ENCODE measurements at places on chromosomes 16 and 17.

- no peak for DNase-seq
These were observed 9.5 kb downstream of the ZNF771 start for GRCh38 chr16:30416624-30417528.

- no peak for DNase-seq
These were observed 2.1 kb downstream of the NHERF1 start for GRCh38 chr17:74750327-74751069.

DNA sequence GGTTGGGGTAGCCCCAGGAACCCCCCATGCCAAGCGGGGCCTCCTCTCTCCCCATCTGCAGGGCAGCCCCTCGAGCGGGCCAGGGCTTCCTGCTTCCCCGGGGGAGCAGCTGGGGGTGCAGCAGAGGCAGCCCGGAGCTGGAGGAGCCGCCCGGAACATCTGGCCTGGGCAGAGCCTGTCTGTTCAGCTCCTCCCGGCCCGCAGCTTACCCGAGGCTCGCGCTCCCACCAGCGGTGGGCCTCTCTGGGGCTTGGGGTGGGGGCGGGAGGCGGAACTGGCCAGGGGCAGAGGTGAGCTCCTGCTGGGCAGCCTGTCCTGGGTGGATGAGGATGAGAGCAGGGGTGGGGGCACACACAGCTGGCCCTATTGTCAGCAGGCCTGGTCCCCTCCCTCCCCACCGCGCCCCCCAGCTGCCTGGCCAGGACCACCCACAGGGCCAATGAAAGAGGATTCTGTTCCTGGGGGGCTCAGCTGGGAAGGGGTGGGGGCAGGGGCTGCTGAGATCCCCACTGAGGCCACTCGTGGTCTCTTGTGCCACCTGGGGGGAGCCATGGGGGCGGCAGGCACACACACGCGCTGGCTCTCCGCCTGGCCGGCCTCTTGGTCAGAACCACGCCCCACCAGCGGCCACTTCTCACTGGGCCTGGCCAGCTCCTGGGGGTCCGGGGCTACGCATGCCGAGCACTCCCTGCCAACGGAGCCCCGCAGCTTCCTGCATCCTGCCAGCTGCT lies 34.7 kb downstream of the BAHCC1 start:
- no peak for DNase-seq

DNA sequence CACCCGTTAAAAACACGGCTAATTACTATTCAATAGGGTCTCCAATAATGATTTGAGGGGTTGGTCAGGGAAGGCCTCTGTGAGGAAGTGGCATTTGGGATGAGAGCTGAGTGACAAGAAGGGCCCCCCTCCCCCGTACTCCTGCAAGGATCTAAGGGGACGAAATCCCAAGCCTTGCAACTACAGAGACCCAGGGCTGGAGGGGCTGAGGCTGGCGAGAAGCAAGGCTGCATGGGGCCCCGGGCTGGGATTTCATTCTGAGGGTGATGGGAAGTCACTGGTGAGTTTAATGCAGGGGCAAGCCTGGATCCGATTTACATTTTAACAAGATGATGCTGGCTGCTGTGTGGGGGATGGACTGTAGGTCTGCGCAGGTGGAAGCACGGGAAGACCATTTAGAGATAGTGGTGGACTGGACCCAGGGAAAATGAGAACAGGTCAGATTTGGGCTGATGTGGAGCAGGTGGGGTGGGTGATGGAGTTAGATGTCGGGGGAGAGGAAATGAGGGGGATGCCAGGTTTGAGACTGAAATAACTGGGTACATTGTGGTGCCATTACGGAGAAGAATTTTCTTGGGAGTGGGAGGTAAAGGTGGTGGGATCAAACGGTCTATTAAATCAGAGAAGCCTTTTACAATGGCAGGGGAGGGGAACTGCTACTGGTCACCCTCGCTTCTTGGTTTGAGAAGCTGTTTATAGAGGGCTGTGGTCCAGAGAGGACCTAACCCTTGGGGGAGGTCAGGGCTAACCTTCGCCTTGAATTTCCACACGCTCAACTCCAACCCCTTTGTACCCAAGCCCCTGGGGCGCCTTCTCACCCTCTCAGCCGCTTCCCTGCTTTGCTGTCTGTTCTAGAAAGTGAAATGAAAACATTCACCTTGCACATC lies 932 bp upstream of the MYBBP1A start:
- no peak for DNase-seq

DNA sequence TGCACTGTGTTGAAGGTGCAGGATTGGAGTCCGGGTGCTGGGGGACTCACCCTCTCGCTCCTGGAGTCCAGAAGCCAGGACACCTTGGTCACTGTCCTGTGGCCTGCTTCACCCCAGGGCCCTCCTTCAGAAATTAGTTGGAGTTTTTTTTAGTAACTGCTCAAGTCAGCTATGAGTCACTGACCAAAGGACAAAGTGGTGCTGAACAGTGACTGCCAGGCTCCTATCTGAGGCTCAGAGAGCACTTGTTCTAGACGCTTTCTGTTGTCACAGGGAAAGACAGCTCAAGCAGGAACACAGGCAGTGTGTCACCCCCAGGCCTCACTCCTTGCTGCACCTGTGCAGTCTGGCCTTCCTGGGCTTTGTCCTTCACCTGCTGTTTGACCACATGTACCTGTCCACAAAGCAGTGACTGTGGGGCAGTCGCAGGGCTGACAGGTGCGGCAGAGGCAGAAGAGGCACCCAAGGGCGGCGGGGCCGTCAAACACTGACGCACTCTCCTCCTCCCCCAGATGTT lies 4.1 kb upstream of the FAAP100 start:
- DNase-seq: no peak

- peak; percentile 33 for DNase-seq
These were observed 45.6 kb upstream of the HOXB9 start for GRCh38 chr17:48671697-48672171.

DNA sequence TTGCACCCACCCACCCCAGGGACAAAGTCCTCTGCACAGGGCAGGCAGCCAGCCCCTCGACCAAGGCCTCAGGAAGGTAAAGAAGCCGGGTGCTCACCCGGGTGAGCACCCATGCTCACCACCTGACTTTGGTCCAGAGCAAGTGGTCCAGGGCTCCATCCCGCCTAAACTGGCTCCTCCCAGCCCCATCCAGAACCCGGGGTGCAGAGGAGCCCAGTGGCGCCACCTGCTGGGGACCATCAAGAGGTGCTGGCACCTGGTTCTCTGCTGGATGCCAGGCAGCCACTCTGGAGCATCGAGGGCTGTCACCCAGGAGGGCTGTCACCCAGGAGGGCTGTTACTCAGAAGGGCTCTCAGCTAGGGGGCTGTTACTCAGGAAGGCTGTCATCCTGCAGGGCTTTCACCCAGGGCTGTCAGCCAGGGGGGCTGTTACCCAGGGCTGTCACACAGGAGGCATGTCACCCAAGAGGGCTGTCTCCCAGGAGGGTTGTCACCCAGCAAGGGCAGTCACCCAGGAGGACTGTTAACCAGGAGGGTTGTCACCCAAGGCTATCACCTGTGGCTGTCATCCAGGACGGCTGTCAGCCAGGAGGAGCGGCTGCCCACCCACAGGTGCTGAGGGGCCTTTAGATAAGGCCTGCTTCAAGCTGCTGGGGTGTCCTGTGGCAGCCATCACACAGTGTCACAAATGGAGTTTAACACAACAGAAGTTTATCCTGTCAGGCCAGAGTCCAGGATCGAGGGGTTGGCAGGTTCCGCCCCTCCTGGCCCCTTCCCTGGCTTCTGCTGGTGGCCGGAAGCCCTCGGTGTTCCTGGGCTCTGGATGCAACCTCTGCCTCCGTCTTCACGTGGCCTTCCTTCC lies 98.5 kb downstream of the TNFRSF13B start:
- no peak for DNase-seq

DNA sequence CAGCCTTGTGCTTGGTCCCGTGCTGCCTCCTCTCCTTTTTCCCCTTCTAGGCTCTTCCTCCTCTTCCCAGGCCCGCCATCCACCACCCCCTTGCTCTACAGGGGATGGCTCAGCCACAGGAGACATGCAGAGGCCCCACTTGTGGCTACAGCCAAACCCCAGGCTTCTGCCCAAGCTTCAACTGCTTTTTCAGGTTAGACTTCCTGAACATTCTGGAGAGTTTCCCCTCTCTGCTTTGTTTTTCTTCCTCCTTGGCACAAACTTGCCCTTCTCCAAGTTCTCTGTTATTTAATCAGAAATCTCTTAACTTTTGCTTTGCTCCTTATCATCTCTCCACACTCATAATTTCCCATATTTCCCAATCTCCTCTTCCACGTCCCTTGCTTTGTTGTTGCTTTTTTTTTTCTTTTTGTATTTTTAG lies 18.3 kb upstream of the HAS3 start:
- no peak for DNase-seq

- no peak for DNase-seq
These were observed at the start of gene PITPNM3 for GRCh38 chr17:6556121-6557039. TSS of gene PITPNM3 (minus strand) at chr17:6556555. CDS start at chr17:6556406, 149 bp downstream.

DNA sequence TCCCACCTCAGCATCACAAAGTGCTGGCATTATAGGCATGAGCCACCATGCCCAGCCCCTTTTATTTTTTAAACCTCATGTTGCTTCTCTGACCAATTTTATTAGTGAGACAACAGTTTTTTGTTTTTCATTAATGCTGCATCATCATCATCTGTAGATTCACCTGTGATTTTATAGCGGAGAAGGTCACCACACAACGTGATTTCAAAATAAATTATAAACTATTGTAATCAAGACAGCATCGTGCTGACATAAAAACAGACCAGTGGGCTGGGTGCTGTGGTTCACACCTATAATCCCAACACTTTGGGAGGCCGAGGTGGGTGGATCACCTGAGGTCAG lies 28.7 kb upstream of the METTL9 start:
- DNase-seq: no peak

DNA sequence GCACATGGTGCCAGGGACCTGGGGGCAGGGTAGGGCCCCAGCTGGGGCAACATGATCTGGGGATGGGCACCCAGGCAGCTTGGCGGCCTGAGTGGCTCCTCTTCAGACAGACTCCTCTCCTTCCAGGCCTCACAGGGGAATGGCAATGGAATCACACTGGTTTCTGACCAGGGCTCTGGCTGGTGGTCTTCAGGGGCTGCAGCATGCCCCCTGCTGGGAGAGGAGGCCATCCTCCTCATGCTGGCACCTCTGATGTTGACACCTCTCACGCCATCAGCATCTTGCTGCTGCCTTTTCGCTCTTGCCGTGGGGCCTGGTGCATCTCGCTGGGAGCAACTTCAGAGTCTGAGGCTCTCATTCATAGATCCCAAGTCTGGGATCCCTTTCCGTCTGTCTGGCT lies 11.2 kb upstream of the GFOD2 start:
- no peak for DNase-seq

- DNase-seq: no peak
These were observed 6.4 kb downstream of the STAT5A start for GRCh38 chr17:42294469-42295398.

- DNase-seq: no peak
These were observed 729.7 kb upstream of the GOT2 start for GRCh38 chr16:59463776-59464175.

GRCh38 chr17:6473128-6473767 lies 29.0 kb downstream of the PIMREG start:
- peak; percentile 25 for DNase-seq

- DNase-seq: no peak
These were observed 170.5 kb downstream of the MRTFB start for GRCh38 chr16:14241631-14242030.

DNA sequence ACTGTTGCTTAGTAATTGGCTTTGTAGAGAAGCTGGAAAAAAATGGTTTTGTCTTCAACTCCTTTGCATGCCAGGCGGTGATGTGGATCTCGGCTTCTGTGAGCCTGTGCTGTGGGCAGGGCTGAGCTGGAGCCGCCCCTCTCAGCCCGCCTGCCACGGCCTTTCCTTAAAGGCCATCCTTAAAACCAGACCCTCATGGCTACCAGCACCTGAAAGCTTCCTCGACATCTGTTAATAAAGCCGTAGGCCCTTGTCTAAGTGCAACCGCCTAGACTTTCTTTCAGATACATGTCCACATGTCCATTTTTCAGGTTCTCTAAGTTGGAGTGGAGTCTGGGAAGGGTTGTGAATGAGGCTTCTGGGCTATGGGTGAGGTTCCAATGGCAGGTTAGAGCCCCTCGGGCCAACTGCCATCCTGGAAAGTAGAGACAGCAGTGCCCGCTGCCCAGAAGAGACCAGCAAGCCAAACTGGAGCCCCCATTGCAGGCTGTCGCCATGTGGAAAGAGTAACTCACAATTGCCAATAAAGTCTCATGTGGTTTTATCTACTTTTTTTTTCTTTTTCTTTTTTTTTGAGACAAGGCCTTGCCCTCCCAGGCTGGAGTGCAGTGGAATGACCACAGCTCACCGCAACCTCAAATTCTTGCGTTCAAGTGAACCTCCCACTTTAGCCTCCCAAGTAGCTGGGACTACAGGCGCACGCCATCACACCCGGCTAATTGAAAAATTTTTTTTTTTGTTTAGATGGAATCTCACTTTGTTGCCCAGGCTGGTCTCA lies 6.2 kb upstream of the TMEM235 start:
- no peak for DNase-seq

DNA sequence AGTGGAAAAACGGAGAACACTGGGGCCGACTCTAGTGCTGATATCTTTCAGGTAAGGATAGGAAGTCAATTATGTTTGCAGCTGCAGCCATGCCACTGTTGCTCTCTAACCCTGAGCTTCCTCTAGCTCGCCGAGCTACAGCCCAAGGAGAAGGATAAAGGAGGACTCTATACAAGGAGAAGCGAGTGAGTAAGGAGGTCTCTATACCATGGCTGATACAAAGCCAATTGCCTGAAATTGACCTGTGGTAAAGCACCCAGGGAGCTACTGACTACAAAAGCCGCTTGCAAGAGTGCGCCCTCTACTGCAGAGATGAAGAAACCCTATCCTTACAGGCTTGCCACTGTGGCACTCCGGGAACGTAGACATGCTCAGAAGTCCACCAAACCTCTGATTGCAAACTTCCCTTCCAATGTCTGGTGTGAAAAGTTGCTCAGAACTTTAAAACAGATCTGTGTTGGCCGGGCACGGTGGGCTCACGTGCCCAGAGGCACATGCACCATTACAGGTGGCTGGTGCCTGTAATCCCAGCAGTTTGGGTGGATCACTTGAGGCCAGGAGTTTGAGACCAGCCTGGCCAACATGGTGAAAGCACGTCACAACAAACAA lies 10.8 kb upstream of the SLC46A1 start:
- DNase-seq: peak; percentile 8

DNA sequence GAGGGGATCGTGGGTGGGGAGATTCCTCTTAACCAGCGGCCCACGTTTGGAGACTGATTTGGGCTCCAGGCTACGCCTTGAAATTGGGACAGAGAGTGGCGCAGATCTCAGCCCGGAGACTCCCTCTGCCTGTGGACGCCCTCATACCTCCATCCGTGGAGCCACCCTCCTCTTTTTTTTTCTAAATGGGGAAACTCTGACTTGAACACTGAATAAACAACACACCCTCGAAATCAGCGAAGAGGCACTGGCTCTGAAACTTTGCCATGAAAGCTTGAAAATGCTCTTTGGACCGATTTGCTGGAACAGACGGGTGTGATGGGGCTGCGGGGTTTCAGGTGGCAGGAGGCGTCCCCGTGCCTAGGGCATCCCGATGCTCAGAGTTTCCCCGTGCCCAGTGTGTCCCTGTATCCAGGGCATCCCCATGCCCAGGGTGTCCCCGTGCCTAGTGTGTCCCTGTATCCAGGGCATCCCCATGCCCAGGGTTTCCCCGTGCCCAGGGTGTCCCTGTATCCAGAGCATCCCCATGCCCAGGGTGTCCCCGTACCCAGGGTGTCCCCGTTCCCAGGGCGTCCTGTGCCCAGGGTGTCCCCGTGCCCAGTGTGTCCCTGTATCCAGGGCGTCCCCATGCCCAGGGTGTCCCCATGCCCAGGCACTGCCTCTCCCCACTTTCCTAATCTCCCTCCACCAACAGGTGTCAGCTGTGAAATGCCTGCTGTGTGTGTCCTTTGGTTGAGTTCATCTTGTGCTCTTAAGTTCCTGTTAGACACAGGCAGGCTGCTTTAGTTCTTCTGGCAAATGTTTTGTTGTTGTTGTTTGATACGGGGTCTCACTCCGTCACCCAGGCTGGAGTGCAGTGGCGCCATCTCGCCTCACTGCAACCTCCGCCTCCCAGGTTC lies 187.0 kb downstream of the SEC14L1 start:
- no peak for DNase-seq

GRCh38 chr16:1613728-1614455 lies 1.7 kb downstream of the CRAMP1 start:
- DNase-seq: no peak

Measured in stimulated activated CD8-positive, alpha-beta memory T cell treated with anti-CD3 and anti-CD28 coated beads, Interleukin-4, amount 100 ng/mL, for 1 hour (primary cell).